A673 (cell line): ENCODE measurements at places on chromosomes 3 and 15. TPM values are rescaled to one million over a fixed set of nuclear protein-coding genes. Genes with fewer than 3 reads are reported as not detected.

Gene IL17RB
- not detected in 2 replicates for total RNA-seq

Gene KATNBL1
- total RNA-seq, result 53.2 and 55.1 TPM in 2 replicates

DNA sequence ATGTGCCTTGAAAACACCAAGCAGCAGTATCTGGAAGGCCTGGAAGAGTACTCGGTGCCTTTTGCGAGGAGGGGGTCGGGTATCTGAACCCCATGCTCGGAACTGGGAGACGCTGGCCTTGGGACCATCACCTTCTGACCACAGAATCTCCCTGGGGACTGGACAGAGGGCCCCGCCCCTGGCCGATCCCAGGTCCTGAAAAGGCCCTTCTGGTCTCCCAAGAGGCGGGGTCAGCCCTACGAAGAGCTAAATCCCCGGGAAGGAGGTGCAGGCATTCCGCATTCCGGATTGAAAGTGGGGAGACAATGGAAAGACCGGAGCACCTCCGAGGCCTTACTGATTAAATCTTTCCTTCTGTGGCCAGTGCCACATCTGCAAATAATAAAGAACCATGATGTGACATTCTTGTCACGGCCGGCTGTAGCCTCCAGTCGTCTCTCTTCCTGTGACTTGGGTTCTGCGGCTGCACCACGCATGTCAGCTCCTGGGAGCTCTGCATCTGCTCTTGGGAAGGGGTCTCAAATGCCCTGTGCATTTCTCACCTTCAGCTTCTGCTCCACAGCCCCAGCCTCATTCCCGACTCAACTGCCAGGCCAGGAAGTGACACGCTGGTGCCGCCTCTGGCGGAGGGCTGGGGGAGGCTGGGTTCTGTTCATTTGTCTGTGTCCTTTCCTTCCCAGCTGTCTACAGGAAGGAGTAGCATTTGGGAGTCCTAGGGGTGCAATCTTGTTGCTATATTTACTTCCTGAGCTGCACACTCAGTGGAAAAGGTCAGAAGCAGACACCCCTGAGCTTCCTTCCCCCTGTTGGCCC is 173.5 kb downstream of the KLF13 start:
- H3K36me3 ChIP-seq, result no peaks in the 10 kb centered on the region
- H3K27ac ChIP-seq, result no peak overlapping the region
- no peak for DNase-seq
- H3K4me1 ChIP-seq, result no peaks in the 10 kb centered on the region
- H3K27me3 ChIP-seq, result no peaks in the 10 kb centered on the region
- no peak overlapping the region for H3K4me3 ChIP-seq

- H3K4me3 ChIP-seq, result no peak overlapping the region
- DNase-seq, result peak; percentile 75
- H3K27ac ChIP-seq, result no peak overlapping the region
Observed at GRCh38 chr15:51883271-51883837, 53.9 kb downstream of the TMOD3 start.

DNA sequence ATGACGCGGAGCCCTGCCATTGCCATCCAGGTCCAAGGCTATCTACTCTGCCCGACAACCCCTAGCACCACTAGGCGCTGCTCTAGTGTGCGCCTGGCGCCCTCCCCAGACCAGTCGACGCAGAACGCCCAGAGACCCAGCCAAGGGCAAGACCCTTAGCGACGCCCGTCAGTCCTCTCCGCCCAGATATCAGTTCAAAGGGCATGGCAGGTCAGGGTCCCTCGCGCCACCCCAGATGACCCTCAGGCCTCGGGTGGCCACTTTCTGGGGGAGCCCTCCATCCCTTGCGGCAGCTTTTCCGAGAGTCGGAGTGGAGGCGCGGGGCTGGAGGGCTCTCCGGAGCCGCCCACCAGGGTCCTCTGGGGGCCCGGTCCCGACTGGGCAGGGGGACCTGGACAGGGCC is 371 bp upstream of the CLSTN2 start:
- peak overlapping the region; percentile 64 for H3K4me3 ChIP-seq
- H3K4me1 ChIP-seq, result peaks cover 14% of the 10 kb centered on the region
- no peaks in the 10 kb centered on the region for H3K36me3 ChIP-seq
- H3K27ac ChIP-seq, result no peak overlapping the region
- DNase-seq, result peak; percentile 58
- H3K27me3 ChIP-seq, result peaks cover 26% of the 10 kb centered on the region

DNA sequence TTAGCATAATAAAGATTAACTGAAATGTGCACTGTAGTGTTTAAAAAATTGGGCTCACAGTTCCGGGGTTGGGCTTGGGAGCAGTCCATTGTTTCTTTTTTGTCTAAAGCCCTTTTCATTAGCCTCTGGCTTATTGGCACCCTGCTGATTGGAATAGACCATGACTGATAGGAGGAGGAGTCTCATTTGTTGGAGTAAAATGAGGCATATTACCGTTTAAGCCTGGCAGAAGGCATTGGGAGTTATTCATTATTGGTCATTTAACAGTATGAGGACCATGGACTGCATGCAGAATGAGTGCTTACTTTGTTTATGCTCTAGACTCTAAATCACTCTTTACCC is 139.0 kb upstream of the CGNL1 start:
- H3K27ac ChIP-seq, result peak overlapping the region; percentile 55
- H3K27me3 ChIP-seq, result no peaks in the 10 kb centered on the region
- H3K4me3 ChIP-seq, result no peak overlapping the region
- peaks cover 54% of the 10 kb centered on the region for H3K4me1 ChIP-seq
- H3K36me3 ChIP-seq, result peaks cover 56% of the 10 kb centered on the region

GRCh38 chr3:127479449-127479848 is 111.1 kb downstream of the TPRA1 start:
- no peaks in the 10 kb centered on the region for H3K4me1 ChIP-seq
- H3K36me3 ChIP-seq, result no peaks in the 10 kb centered on the region
- H3K4me3 ChIP-seq, result no peak overlapping the region
- peaks cover 6% of the 10 kb centered on the region for H3K27me3 ChIP-seq
- no peak for DNase-seq

DNA sequence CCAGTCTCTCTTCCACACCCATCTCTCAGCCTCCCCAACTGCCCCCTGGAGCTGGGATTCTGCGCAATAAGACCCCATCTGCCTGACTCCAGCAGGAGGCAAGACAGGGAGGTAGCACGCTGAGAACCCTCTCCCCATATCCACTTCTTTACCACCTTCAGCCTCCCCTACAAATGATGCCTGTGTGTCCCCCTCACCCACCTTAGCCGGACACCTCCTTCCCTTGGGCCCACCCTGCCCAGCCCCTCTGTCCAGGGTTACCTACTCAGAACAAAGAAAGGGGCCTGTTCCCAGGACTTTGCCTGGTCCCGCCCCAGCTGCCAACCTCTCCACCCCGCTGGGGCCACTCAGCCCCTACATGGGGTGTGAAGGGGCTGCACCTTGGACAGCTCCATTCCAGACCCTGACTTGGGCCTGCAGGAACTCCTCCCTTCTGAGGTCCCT is 40.8 kb upstream of the ATP2B2 start:
- H3K27ac ChIP-seq, result no peak overlapping the region
- no peaks in the 10 kb centered on the region for H3K27me3 ChIP-seq
- H3K4me1 ChIP-seq, result no peaks in the 10 kb centered on the region
- H3K4me3 ChIP-seq, result no peak overlapping the region
- no peaks in the 10 kb centered on the region for H3K36me3 ChIP-seq

DNA sequence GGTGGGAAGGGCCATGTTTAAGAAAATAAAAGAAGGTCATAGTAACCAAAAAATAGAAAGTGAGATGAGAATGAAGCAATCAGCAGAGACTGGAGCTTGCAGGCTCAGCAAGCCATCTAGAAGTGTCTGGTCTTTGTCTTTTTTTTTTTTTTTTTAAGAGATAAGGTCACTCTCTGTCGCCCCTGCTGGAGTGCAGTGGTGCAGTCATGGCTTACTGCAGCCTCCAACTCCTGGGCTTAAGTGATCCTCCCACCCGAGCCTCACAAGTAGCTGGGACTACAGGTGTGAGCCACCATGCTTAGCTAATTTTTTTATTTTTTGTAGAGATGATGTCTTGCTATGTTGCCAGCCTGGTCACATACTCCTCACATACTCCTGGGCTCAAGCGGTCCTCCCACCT is 36.2 kb downstream of the GXYLT2 start:
- H3K4me1 ChIP-seq, result no peaks in the 10 kb centered on the region
- H3K4me3 ChIP-seq, result no peak overlapping the region
- H3K36me3 ChIP-seq, result no peaks in the 10 kb centered on the region
- DNase-seq, result peak; percentile 7

- H3K27me3 ChIP-seq, result no peaks in the 10 kb centered on the region
- no peak overlapping the region for H3K4me3 ChIP-seq
- no peak for DNase-seq
- no peak overlapping the region for H3K27ac ChIP-seq
Observed at GRCh38 chr3:177470197-177470941, 273.1 kb upstream of the TBL1XR1 start.

DNA sequence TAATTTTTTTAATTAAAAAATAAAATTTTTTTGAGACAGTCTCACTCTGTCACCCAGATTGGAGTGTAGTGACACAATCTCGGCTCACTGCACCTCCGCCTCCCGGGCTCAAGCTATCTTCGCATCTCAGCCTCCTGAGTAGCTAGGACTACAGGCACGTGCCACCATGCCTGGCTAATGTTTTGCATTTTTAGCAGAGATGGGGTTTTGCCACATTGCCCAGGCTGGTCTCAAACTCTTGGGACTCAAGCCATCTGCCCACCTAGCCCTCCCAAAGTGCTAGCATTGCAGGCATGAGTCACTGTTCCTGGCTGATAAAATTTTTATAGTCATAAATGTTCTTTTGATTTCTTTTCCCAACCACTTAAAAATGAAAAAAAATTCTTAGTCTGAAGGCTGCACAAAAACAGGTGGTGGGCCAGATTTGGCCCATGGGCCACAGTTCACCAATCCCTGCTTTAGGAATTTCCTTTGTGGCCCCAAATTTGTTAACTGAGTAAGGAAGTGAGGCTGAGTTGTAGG is 9.2 kb downstream of the UBA5 start:
- H3K27ac ChIP-seq, result no peak overlapping the region
- no peak overlapping the region for H3K4me3 ChIP-seq
- peaks cover 17% of the 10 kb centered on the region for H3K4me1 ChIP-seq
- no peaks in the 10 kb centered on the region for H3K27me3 ChIP-seq

GRCh38 chr3:27108322-27108721 is 260.9 kb downstream of the NEK10 start:
- no peak overlapping the region for H3K27ac ChIP-seq
- H3K4me3 ChIP-seq, result no peak overlapping the region
- no peaks in the 10 kb centered on the region for H3K27me3 ChIP-seq
- H3K4me1 ChIP-seq, result peaks cover 4% of the 10 kb centered on the region
- no peaks in the 10 kb centered on the region for H3K36me3 ChIP-seq
- DNase-seq, result no peak
